ENCODE measurements at places on chromosomes 2 and 18.

DNA sequence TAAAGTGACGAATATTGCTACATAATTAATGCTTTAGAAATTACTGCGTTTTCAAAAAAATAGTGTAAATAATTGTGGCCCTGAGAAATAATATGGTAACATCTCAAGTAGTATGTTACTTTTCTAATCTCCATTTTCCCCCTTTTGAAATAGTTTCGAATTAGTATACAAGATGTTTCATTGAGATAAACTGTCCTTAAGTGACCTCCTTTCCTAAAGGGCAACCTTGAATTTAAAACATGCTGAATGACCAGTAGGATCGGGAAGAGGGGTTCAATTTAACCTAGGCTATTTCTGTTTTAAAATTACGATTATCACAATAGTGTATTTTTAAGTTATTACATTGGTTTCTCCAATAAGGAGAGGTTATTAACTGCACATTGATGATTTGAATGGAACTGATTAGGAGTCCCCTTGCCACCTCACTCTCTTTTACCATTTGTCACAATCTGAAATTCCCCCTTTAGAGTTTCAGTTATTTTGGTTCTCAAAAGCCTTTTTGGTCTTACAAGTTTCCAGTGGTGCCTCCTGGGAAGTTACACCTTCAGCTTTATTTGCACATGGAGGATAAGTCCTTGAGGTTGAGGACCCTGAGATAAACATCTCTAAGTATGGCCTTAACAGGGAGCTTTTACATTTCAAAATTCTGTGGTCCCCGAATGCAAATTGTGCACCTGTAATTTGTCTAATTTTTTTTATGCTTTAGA is 2.3 kb downstream of the ACTR3 start:
- DNase-seq = no peak

GRCh38 chr2:129274038-129274415 is 705.4 kb upstream of the RAB6C start:
- DNase-seq = no peak

- DNase-seq = no peak
Measured at GRCh38 chr2:45532181-45532580, 78.9 kb downstream of the SRBD1 start.

GRCh38 chr2:46333912-46334311 is 36.7 kb downstream of the EPAS1 start:
- no peak for DNase-seq

DNA sequence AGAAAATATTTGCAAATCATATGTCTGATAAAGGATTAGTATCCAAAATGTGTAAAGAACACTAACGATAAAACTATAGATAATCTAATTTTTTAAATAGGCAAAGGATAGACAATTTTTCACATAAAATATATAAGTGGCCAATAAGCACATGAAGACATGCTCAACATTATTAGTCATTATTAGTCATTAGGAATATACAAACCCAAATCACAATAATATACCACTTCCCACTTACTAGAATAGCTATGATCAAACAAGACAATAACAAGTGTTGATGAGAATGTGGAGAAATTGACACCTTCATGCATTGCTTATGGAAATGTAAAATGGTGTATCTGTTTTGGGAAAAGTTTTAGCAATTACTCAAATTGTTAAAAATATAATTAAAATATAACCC is 12.6 kb upstream of the MAP2 start:
- DNase-seq = no peak

DNA sequence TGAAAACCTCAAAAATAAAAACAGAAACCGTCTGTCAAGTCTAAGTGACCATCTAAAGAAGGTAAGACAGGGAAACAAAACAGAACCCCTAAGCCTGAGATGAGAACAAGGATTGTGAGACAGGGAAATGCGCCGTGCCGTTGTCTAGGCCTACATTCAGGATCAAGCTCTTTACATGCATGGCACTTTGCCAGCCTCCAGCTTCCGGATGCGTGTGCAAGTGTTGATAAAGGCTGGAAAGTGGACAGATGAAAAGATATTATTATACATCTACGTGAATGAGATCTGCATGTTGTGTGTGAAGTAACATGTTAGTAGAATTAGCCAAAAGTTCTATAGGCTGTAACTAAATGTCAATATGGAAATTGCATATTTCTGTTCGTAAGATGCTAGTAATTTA is 28.6 kb upstream of the TMEM87B start:
- no peak for DNase-seq

DNA sequence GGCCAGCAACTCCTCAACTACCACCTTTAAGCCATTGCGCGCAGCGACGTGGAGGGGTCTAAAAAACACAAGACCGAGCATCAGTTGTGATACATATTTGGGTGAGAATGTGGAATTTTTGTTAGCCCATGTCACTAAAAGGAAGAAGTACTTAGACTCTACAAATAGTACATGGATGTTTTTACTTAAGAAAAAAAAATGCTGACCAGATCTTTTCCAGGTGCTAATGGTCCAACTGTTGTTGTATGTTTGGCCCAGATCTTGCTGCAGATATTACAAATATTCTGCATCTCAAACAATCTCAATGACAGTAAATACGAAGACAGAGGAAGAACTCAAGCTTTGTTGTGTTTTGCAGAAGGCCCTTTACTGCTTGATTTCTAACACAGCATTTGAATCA is 67.1 kb upstream of the PGAP1 start:
- no peak for DNase-seq

DNA sequence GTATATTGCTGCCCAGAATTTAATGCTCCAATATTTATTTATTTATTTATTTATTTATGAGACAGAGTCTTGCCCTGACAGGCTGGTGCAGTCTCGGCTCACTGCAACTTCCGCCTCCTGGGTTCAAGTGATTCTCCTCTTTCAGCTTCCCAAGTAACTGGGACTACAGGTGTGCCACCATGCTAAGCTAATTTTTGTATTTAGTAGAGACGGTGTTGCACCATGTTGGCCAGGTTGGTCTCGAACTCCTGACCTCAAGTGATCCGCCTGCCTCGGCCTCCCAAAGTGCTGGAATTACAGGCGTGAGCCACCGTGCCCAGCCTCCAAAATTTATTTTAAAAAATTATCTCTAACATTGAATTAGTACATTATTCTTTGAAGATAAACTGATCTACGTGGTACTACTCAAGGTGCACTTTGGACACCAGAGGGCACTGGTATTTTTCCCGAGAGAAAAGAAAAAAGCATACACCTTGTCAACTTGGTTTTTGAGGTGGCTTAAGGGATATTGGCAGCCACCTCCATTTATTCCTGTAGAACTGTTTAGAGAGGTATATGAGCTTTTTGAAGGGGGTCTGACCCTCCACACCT is 1.4 kb upstream of the IDH1 start:
- DNase-seq = no peak

- no peak for DNase-seq
Measured at GRCh38 chr2:1871171-1871570, 126.9 kb upstream of the PXDN start.
